ENCODE measurements at places on chromosomes 11 and 22.

DNA sequence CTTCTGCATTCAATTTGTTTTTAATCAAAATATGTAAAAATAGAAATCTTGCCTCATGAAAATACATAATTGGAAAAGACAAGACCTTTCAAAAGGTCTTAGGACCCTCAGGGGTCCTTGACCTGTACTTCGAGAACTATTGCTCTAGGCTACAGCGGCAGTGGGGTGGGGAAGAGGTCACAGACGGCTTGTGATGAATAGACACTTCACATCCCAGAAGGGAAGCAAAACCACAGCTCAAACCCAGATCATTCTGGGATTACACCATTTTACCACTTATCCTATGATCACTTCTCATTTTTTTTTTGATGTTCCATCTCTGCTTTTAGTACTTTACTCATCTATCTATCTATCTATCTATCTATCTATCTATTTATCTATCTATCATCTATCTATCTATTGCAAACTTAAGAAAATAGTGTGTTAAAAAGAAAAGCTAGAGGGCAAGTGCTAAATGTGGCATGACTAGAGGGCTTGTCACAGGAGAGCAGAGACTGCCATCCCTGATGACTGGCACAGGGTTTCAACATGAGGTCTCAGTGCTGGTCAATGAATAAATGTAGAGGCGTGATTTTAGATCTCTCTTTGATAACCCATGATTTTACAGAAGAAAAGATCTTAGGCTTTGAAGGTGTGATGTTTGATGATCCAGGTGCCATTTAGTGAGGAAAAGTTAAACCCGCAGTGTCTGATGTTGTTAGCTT, 37.1 kb downstream of the RNF141 start:
- DNase-seq: no peak

DNA sequence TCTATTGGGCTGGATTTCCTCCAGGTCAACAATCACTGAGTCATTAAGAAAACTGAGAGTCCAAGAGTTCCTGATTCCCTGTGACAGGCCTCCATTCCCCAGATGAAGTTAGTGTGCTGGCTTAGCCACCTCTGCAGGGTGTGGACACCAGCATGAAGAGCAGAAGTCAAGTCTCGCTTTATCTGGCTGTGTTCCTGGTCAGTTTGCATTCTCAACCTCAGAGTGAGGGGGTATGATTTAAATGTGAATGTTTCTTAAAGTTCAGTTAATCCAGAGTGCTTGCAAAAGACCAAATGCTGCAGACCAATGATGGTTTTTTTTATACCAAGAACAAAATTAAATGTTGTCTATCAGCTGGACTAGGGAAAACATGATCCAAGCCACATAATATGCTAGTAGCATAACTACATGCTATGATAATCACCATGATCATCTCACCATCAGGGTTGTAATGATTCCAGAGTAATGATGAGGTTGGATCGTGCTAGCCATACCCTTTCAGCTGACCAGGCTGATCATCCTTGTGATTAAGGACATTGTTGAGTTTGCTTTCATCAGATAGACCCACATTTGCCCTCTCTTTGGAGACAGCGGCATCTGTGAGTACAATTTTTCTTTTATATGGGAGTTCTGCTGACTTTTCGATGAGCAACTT, 145.8 kb upstream of the ARHGAP20 start:
- DNase-seq: peak; percentile 60

DNA sequence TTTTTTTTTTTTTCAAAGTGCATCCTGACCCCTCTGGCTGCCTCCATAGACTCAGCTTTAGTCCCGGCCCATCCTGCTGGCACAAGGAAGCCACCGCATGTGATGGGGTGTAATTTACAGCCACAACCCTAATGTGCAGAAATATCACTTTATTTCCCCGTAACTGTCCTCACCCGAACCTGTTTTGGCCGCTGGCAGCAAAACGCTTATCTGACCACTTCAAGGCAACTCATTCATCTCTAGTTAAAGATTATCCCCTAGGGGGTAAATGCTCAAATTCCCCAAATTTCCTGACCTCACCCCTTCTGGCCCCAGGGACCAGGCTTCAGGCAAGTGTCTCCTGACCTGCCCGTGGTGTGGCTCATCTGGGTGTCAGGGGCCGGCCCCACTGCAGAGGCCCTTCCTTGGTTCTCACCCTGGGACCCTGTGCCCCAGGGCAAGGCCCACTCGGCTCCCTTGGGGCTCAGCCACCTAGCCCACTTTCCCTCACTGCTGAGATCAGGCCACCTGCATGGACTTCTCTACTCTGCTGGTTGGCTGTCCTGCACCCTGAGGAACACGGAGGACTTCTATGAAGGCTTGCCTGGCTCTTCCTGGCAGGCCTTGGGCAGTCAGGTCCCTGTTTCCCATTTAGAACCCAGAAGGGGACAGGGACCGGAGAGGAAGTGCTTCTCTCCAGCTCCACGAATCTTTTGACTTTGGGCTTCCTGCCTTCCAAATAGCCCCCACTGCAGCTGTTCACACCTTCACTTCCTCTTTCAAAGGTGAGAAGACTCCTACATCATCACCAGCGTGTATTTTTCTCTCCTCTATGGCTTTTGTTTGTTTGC, 53.3 kb downstream of the WNT11 start:
- no peak for DNase-seq

- DNase-seq: peak; percentile 57
Observed at GRCh38 chr11:118536726-118537125, 5.7 kb downstream of the TMEM25 start.

Data from cardiac fibroblast (primary cell).